AG10803 (cell line): ENCODE measurements at places on chromosomes 5 and 9.

DNA sequence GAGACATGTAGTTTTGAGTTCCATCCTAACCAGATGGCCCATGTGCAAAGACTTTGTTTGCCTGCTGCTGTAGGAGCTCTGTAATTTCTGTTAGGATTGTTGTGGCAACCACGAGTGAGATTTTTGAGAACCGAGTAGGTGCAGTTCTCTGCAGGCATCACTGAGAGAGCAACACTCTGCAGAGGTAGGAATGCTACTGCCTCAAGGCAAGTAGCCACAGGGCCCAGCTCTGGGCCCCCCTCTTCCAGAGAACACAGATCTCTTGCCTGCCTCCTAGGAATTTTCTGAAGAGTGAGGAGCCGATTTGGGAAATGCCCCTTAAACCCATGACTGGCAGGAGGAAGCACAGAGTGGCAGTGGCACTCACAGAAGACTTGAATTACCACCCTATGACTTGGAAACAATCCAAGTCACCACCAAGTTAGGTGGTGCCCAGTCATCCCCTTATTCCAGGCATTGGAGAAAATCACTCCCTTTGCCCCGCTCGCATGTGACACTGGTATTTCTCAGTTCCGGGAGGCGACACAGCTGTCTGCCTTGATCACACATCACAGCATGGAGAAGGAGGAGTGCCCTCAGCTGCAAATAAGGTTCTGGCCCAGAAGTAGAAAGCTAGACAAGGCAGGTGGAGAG, 52.5 kb upstream of the SLC2A8 start:
- peak; percentile 57 for DNase-seq

DNA sequence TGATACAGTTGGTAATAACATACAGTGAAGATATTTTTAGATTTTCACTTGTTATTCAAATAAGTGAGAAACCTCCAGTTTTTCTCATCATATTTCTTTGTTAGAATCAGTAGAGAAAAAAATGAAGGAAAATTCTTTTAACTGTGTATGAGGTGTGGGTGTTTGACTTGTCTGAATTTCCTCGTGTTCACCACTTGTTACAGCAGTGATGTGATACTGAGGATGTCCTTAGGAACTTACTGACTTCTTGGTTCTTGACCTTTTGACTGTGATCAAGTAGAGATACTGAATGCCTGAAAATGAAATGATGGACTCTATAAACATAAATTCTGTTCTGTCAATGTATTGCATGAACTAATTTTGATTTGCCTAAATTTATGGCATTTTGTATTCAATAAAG, 10.7 kb downstream of the PBX3 start:
- no peak for DNase-seq

GRCh38 chr5:55691265-55692105, 20.6 kb downstream of the SLC38A9 start:
- peak; percentile 55 for DNase-seq

- DNase-seq = peak; percentile 32
These were observed 23.4 kb upstream of the BARX1 start for GRCh38 chr9:93978551-93978950.

DNA sequence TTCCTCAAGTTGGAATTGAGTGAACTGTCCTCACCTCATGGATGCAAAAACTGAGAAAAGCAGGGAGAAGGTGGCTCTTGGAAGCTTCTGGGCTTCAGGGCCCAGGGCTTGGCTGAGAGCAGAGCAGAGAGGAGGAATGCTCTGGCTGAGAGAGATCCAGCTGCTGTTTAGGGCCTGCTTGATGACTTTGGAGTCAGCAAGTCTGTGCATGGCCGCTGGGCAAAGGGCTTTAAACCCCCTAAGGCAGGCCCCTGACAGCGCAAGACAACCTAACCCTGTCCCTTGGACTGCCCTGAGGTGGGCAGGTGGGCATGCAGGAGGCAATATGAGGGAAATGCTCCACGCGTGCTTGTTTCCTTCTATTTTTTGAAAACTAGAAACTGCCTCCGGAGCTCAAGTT, 8.6 kb downstream of the STC2 start:
- no peak for DNase-seq

- no peak for DNase-seq
These were observed 72.7 kb upstream of the NEURL1B start for GRCh38 chr5:172568308-172568910.

DNA sequence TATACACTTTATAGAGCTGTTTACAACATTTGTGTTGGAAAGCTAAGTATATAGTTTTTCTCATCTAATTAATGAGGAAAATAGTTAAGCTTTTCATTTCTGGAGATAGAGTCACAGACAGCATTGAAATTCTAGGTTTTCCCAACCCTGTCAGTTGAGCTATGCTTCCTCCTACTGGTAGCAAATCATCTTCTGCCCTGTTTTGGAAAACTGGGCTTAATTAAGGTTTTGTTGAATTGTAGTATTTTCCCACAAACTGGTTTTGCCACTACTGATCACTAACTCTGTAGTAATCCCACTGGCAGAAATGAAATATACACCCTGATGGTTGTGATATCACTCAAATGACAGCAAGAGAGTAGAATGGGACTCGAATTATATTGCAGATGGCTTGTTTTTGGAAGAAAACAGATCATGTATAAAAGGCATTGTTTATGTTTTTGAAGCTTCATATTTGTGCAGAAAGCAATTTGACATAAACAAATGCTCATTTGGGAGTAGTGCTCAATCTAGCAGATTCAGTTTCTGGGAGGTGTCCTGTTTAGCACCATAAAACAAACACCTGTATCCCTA, 46.6 kb downstream of the CD180 start:
- DNase-seq = peak; percentile 43

GRCh38 chr5:154868702-154869101, 10.3 kb downstream of the CNOT8 start:
- no peak for DNase-seq

DNA sequence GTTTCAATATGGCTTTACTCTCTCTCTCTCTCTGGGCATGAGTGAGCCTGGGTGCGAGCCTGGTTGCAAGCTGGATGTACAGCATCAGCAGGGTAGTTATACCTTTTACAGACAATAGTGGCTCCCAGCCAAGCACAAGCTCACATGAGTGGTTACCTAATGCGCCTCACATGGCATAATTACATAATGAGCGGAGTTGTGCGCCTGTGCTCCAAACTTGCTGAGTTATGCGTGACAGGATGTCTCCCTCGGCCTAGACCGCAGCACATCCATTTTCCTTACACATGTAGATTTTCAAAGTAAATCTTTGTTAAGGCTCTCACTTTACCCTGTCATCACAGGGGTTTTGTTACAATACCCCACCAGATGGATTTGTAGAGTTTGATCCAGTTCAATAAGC, 233.5 kb upstream of the WWC1 start:
- no peak for DNase-seq

GRCh38 chr5:66818935-66819328, 222.7 kb downstream of the MAST4 start:
- no peak for DNase-seq

DNA sequence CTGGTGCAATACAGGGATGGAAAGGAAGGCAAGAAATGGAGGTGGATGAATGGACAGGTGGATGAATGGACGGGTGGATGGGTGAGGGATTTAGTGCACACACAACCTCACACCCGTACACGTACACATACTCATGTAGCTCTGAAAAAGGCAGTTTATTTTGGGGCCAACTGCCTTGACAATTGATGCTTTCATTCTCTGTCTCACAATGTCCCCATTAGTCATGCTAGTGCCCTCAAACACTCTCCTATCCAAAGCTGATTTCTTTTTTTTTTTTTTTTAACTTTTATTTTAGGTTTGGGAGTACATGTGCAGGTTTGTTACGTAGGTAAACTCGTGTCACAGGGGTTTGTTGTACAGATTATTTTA, 495.0 kb downstream of the DMAC1 start:
- no peak for DNase-seq

DNA sequence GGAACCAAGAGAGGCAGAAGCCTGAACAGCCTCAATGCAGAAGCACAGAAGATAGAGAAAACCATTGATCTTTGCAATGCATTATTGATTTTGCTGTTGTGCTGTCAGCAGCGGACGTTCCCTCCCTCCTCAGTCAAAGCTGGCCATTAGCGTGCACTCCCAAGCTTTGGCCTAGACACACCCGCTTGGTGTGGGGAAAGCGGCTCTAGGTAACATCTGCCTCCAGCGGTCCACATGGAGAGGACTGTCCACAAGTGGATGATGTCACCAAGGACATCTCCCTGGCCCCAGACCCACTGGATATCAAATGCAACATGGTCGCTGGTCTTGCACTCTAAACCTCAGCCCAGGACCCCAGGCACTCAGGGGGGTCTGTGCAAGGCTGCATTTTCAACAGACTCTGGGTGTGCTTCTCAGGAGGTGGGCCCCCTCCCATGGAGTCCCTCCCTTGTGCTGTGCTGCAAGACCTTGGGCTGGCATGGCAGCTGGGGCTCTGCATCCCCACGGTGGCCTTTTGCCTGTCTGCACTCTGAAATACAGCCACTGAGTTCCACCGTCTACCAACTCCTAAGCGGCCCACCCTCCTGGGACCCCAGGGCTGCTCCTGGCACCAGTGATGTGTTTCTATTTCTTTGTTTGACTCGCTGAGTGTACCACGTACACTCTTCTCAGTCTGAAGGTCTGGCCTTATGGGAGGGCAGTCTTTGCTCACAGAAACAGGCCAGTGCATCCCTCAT, 1.9 kb downstream of the SEMA4D start:
- DNase-seq = no peak

- no peak for DNase-seq
These were observed 480.0 kb upstream of the C9orf72 start for GRCh38 chr9:28053096-28053777.

- DNase-seq = no peak
These were observed 6.9 kb upstream of the TRIO start for GRCh38 chr5:14136228-14136627.

DNA sequence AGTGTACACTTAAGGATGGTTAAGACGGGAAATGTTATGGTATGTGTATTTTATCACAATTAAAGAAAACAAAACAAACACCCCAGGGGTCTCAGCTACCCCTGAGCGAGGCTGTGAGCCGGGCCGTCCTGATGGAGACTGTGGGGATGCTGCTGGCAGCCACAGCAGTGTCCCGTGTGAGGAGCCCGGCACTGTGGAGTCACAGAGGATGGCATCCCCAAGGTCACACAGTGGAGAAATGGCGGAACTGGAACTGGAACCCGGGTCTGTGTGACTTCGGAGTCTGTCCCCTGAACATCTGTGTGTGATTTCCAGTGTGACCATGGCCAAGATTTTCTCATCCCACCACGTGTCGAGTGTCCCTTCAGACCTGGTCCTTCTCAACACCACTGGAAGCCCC, 80.7 kb upstream of the PHYKPL start:
- DNase-seq = no peak
